ENCODE measurements at places on chromosomes 12 and 14.

- no peak for DNase-seq
Observed at GRCh38 chr14:88961214-88961613, 136.8 kb downstream of the TTC8 start.

DNA sequence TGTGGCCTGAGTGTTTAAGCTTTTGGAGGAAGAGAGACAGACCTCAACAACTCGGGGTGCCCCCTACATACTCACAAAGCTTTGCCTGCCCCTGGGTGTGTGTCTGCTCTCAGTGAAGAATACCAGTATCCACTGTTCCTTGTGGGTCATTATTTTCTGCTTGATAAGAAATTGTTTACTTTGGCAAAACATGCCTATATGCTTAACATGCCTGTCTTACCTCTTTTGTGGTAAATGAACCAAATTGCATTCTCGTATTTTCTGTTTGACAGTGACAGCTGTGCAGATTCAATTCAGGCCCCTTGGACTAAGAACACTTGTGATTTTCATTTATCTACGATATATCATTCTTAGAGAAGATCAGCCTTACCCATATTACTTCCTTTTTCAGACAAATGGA, 50.6 kb upstream of the REP15 start:
- DNase-seq, result no peak

- DNase-seq, result peak; percentile 31
Observed at GRCh38 chr14:63045234-63045611, at the start of gene KCNH5. TSS of gene KCNH5 (minus strand) at chr14:63045458. CDS start at chr14:63045186, 272 bp downstream.

DNA sequence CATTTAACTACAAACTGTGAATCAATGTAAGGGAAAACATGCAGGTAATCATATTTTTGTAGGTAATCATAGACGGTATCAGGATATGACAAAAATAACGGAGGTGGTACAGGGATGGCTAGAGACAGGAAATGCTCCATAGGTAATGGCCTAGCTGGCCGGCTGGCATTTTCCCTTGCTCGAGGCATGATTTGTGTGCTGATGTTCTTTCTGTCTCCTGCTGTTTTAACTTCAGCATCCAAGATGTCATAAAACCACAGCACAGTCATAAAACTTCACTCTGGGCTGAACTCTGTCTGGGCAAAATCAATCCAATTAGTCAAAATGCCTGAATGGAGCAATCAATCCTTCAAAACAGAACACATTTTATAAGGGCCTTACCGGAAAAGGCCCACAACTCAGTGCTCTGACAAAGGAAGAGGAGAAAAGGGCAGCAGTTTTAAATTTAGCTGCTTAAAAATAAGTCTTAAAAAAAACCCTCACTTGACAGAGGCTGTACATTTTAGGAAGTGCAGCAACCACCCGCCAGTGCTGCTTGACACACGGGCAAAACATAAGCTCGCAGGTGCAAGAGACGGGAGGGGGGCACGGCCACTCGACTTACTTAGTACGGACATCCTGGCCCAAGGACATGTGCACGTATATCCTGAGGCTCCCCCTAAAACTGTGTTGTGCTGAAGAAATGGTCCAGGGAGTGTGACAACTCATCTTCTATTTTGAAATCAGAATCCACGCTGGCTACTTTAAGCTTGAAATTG, 40.5 kb upstream of the GPR68 start:
- no peak for DNase-seq

GRCh38 chr14:64817631-64818030, 62.1 kb downstream of the SPTB start:
- DNase-seq, result no peak

DNA sequence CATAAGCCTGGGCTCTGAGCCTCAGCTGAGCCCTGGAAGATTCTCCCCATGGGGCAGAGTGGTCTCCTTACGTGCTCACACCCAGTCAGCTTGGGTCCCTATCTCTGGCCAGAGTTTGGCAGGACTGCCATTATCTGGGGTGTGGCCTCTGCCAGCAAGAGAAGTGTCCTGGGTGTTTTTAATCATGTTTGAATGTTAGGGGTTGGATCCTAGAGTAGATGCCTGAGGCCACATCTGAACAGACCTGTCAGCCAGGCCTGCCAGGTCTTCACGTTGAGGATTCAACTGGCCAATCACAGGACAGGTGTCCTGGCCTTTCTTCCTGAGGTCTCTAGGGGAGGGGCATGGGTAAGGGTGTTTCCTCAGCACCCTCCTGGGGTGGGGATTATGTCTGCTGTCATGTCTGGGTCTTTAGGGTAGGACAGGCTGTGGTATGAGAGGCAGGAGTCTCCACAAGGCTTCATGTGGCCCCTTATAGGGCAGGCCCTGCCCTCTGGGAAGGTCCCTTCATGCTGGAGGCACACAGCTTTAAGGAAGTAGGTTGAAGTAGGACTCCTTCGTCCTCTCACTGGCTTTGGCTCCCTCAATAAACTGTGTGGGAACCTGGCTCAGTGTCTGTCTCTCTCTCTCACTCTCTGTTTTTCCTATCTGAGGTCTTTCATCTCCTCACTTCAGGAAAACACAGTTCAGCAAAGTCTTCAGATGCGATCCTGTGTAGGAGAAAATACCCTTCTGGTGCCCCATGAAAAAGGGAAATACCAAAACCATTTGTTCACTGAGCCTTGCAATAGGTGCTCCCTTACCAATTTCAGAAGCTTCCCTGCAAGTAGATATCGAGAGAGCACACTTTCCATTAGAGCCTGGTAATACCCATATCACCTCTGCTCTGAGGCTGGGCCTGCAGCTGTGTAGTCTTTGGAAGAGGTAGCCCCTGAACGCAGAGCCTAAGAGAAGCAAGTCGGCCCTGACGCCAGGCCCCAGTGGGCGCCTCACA, 6.7 kb upstream of the FITM1 start:
- DNase-seq, result no peak

DNA sequence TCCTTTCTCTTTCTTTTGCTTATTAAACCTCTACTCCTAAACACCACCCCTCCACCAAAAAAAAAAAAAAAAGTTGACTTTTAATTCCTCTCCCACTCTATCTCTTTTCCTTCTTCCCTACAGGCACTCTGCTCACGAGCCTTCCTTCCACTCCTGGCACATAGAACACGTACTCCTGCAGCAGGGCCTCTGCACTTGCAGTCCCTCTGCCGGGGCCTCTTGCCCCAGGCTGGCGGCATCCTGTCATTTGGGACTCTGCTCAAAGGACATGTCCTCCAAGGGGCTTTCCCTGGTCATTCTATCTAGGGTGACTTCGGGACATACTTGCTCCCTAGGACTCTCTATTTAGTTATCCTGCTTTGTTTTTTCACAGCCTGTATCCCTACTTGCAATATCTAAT, 7.7 kb downstream of the FOS start:
- no peak for DNase-seq

DNA sequence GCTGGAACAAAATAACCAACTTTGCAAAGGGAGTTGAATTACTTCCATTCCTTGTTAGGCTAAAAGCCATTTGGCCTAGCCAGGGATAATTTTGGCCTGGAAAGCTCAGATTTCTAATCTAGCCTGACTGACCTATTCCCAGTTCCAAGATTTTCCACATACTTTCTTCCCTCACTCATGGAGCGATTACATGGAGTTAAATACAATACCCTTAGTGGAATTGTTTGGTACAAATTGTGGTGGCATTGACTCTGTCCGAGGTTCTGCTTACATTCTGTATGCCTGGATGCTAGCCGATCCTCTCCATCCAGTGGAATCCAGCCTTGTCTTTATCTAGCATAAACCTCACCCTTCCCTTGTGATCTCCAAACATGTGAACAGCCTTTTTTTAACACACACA, 965.1 kb downstream of the DIO2 start:
- no peak for DNase-seq

Data from GM12892 (cell line).